ENCODE measurements at places on chromosomes 3 and 15.

GRCh38 chr3:98532275-98532637, 478 bp downstream of the GPR15 start:
- DNase-seq = no peak

DNA sequence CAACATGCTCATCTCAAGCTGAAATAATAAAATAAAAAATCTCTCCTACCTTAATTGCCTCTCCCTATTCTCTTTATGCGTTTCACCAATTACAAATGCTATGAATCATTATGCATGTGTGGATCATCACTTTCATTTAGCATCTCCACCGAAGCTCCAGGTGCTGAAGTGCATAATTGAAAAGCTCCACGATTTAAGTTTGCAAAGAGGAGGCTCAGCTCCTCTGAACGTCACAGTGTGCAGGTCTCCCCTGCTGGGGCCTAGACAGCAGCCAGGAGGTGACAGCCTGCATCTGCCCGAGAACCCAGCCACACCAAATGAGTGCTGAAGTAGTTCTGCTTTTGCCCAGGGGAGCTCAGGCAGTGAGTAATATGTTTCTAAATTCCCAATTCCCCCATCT, 60.5 kb upstream of the GLCE start:
- no peak for DNase-seq

DNA sequence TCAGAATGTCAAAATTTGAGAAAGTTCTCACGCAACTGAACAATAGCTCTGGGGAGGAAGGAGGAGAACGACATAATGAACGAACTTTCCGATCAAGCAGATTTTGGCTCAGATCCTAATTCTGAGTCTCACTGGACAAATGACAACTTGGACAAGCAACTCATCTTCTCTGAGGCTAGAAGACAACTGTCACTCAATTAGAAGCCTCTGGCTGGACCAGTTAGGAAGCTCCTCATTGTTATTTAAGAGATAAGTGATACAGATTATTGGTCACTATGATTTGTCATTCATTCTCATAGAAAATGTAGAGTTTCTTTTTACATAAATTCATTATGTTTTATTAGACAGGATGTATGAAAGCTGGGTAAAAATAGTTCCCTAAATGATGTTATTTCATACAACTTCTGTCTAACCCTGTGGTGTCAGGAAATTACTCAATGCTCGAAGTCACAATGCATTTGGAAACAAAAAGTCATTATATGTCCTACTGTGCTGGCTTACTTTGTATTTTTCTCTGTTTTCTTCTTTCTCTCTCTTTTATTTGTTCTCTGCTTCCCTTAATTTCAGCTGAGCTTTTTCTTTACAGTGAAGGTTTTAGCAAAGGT, 11.0 kb upstream of the C3orf49 start:
- DNase-seq = no peak

DNA sequence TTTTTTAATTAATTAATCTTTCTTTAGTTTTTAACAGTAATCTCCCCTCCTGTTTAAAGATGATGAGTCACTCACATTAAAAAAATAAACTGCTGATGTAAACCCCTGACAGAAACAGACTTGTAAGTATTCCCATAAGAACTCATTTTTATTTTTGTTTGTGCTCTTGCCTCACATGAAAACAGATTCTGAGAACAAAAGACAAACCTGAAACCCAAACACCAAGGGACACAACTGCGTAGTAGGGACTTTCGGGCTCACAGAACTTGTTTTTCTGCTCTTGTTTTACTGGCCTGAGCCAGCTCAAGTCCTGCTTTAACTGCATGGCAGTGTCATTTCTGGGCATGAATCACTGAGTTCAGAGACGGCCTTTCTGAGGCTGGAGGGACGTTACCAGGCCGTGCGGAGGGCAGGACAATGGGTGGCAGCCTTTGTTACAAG, 600.8 kb downstream of the FOXP1 start:
- no peak for DNase-seq

GRCh38 chr3:155391551-155391958, 98.1 kb upstream of the STRIT1 start:
- no peak for DNase-seq

DNA sequence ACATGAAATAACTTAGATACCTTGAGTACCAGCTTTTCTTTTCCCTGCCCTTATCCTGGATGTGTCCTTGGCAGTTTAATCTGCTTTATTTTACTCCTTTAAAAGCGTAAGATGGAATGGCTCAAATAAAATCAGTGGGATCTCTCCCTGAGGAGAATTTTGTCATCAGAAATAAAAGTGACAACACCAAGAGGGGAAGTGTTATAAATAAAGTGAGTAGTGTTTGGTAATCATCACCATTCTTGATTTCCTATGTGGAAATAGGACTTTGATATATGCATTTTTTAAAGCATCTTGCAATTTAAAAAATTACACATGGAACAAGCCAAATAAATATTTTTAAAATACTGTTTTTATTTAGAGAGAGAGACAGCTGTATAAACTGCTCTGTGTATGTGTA, 76.5 kb downstream of the MBNL1 start:
- no peak for DNase-seq

GRCh38 chr3:147518465-147518864, 109.3 kb downstream of the ZIC1 start:
- no peak for DNase-seq

GRCh38 chr15:94403331-94403730, 172.0 kb downstream of the MCTP2 start:
- no peak for DNase-seq

DNA sequence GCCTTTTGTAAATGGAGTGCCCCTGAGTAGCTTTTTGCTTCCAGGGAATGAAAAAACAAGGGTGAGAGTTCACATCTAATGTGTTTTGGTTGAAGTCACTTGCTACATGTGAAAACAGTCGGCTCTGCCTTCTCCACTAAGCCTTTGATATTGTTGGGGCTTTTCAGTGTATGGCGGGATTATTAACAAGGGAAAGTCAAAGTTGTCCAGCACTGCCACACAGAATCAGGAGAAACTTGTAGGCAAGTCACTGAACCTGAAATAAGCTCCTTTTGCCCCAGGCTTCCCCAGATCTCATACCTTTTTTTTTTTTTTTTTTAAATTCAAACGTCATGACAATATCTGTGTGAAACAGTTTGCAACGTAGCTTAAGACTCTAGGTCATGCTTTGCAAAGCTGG, 248.0 kb downstream of the FEZF2 start:
- no peak for DNase-seq

DNA sequence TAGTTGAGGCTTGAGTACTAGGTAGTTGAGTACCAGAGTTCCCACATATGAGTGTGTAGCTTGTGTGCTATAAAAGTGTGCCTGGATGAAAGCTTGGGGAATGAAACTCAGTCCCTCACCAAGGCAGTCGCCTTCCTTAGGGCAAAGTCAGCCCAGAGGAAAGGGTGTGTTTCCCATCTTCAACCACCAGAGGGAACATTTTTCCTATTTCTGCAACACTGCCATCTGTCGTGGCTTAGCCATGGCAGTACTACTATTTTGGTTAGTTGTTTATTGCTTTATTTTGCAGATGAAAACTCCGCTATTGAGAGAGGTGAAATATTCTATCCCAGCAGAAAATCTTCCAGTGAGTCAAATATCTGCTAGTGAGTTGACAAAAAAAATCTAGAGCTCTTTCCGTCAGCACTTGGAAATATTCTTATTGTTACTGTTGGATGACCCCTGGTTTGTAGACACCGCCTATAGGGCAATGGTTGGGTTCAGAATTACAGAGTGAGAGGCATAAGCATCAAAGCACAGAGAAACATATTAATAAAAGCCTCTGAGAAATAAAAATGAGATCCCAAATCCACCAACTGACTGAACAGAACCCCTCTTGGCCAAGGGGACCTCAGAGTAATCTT, 239.9 kb downstream of the CPNE4 start:
- DNase-seq = peak; percentile 65

GRCh38 chr3:40800343-40800742, 275.6 kb downstream of the ZNF621 start:
- peak; percentile 57 for DNase-seq

DNA sequence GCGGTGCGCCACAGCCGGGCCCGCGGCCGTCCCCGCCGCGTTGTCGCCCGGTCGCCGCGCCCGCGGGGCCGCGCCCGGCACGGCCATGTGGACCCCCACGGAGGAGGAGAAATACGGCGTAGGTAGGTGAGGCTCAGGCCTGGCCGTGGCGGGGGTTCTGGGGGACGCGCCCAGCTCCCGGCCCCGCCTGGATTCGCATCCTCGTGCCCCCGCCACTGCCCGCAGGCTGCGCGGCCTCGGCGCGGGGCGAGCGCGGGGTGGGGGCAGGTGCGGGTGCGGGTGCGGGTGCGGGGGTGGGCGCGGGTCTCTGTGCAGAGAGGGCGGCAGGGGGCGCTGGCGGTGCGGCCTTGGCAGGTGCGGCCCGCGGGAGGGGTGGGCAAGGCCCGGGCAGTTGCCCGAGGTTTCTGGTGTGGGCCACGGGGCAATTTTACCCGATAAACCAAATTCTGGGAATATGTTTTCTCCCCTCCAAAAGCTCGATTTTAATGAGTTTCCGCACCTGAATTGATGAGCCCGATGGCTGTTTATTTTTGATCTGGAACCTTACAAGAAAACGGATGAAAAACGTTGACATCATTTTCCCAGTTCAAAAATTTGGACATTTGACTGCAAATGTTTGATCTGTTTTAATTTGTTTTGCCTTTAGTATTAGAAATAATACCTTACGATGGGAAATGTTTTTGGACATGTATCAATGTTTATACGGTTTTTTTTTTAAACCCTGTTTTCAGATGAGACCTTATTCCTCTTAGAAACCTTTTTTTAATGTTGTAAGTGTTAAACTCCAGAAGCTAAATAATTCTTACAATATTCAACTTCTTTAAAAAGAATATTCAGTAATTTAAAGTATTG, 678 bp downstream of the DOCK3 start:
- DNase-seq = peak; percentile 46

DNA sequence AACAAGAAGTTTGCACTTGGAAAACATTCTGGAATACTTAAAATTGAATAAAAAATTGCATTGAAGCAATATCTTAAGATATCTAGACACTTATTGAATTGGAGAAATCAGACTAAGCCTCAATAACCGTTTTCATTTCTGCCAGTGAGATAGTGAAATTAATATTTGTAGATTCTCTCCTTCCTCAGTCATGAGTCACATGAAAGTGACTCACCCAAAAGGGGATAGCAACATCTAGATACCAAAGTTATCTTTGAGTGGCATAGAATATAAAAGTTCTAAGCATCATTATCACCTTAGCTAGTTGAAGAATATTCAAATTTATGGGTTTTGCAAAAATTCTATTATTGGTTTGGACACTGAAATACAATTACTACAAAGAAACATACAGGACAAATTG, 614.8 kb upstream of the ZNF717 start:
- no peak for DNase-seq

GRCh38 chr3:22779737-22780136, 423.4 kb upstream of the UBE2E2 start:
- DNase-seq = no peak

DNA sequence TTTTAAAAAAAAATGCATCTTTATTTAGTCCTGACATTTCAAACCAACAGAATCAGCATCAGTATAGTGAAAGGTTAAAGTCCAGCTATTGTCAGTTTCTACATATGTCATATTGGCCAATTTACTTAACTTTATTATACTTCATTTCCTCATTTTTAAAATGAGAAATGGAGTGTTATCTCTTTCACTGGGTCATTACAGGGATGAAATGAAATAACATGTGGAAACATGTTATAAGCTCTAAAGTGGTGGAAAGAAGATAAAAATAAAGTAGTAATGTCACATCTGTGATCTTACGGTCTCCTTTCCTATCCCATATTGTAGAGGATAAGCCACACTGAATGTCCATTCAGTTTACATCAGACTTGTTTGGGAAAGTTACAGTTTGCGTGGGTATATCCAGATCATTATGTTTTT, 780.1 kb downstream of the TUSC7 start:
- DNase-seq = no peak

DNA sequence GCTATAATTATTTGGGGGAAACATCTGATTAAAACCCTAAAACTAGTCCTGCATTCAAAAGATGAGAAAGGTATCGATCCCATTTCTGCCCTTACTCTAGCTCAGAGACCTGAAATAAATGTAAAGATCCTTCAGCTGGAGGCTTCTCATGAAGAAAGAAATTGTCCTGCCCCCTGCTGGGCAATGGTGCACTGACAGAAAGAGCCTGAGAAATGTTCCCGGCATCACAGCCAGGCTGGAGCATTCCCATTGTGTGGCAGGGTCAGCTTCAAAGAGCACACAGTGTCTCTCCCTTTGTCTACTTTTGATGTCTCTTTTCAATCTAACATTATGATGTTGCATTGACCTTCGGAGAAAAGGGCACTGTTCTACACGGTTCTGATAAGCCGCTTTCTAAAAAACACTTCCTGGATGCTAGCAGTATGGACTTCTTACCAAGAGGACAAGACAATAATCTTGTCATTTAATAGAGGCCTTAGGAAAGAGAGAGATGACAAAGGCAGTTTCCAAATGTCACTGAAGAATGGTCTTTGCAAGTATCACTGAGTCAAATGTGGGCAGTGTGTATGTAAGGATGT, 287.5 kb downstream of the MAGI1 start:
- DNase-seq = peak; percentile 72

- no peak for DNase-seq
Measured at GRCh38 chr3:152403632-152404066, 134.9 kb downstream of the MBNL1 start.

GRCh38 chr3:128487813-128488635, 5.0 kb downstream of the GATA2 start:
- peak; percentile 76 for DNase-seq

- DNase-seq = no peak
Measured at GRCh38 chr15:60966316-60966715, 262.8 kb downstream of the RORA start.

DNA sequence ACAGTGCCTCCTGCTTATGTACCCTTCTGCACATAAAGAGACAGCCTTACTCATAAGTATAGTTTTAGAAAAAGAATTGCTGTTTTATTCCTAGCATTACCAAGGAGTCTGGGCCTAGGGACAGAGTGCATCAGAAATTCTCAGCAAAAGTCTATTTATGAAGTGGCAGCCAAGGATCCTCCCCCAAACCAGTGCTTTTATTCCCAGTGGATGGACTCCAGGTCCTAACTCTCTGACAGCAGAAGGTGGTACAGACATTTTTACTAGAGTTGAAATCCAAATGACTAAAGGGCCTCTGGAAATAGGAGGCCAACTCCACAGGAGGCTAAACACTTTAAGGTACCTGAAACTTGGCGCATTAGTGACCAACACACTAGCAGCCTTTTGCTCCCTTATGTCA, 407.2 kb upstream of the TPRG1 start:
- no peak for DNase-seq

GRCh38 chr3:138875096-138875753, 40.5 kb upstream of the PIK3CB start:
- no peak for DNase-seq

- no peak for DNase-seq
Measured at GRCh38 chr15:23516866-23517265, 48.6 kb upstream of the MKRN3 start.

GRCh38 chr15:71649894-71650293, 160.5 kb upstream of the NR2E3 start:
- no peak for DNase-seq

Data from NT2/D1 (cell line).